Fibroblast of gingiva (primary cell): ENCODE measurements at places on chromosomes 13 and 19.

DNA sequence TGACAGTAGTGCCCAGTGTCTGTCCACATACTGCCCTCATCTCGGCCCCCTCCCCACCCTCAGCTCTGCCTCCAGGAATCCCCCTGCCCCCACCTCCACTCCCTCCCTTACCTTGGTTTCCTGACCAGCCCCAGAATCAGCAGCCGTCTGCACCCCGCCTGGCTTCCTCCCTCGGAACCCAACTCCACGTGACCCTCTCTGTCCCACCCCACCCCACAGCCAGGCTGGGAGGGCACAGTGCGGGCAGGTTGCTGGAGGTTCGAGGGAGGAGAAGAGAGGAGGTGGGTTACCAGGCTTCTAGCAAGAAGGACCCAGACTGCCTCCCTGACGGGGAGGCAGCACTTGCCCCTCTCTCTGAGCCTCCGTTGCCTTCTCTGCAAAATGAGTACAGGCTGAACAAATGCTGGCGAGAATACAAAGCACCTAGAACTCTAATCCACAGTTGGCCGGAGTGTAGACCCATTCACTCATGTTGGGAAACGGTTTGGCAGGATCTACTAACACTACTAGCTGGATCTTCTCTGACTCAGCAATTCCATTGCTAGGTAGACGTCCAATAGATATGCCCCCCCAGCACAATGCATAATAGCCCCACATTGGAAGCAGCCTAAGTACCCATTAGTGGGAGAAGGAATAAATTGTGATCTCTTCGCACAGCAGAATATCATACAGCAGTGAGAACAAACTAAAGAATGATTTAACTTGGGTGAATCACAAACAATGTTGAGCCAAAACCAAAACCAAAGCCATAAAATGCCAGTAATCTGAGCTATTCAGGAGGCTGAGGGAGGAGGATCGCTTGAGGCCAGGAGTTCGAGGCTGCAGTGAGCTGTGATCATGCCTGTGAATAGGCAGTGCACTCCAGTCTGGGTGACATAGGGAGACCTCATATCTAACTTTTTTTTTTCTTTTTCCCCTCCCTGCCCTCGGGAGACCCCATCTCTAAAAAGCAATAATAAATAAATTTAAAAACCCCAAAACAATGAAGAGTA is at the start of gene RASAL3:
TSS of gene RASAL3 (minus strand) at position 151 of the 992 bp plus-strand sequence. CDS start 186 bp downstream, outside the sequence.
- DNase-seq = no peak

DNA sequence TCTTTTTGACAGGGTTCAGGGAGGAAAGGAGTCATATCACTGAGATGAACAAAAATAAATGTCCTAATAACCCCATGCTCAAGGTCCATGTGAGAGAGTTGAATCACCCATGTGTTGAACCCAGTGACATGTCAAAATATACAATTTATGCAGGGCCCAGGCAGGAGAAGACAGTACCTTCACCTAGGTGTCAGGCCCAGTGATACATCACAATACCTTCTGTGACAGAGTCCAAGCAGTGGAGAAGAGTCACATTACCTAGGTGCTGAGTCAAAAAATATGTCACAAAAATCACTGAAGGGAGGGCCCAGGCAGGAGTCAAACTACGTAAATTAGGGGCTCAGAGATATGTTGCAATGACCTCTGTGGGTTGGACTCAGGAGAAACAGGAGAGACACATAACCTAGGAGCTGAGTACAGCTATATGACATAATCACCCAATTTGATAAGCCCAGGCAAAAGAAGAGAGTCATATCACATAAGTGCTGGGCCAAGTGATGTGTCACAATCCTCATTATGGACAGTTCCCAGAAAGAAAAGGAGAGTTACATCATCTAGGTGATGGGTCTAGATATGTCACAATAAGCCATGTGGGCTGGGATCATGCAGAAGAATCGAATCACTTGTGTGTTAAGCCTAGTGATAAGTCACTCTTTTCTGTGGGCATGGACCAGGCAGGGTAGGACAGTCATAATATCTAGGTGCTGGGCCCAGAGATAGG is 13.8 kb upstream of the ZNF724 start:
- DNase-seq = no peak

DNA sequence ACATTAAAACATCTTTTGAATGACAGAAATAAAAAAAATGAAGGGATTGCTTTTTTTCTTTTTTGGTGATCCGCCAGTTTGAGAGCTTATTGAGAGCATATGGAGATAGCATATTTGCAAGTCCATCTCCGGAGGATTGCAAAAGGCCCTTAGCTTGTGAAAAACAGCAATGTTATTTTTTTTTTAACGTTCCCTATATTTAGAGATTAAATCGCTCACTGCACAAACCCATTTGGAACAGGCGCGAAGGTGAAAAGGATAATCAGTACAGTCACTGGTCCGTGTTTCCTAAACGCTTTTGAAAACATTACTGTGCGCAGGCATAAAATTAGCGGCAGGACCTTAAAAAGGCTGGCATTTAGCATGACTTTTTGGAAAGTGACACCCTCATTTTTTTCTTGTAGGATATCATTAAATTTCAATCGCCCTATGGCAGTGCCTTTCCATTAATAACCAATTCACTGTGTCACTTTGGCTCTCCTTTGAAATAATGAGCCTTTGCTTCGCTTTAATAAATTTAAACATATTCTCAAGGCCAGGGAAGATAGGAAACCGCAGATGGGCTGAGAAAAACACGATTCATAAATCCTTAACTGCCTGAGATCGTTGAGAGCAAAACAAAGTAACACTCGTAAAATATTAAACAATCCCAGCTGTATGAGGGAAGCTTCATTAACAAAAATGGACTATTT is 342.2 kb downstream of the DACH1 start:
- DNase-seq = peak; percentile 2

DNA sequence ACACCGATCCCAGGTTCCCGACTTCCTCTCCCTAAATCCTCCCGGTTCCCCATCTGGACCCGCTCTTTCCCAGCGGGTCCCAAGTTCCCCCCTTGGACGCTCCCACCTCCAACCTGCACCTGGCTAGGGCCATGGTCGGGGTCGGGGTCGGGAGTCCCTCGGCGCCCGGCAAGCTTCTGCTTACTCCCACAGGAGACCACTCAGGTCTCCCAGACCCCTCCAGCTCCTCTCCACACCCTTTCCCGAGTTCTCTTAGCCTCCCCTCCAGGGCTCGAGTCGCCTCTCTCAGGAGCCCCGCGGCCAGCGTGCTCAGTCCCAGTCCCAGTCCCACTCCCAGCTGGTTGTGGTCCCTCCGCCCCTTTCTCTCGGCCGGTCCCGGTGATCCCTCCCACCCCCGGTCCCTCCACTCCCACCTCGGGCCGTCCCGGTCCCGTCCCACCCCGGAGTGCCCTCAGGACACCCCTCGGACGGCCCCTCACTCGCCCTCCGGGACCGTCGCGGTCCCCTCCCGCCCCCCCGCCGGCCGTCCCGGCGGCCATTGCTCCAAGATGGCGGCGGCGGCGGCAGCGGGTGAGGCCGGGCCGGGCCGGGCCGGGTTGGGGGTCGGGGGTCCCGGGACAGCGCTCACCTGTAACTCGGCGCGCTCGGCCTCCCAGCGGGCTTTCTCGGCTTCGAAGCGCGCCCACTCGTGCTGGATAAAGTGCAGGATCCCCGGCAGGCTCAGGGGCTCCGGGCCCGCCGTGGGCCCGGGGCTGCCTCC is at the start of gene FKRP:
TSS of gene FKRP (plus strand) at position 537 of the 760 bp plus-strand sequence. CDS start 9,394 bp downstream, outside the sequence.
- DNase-seq = no peak

DNA sequence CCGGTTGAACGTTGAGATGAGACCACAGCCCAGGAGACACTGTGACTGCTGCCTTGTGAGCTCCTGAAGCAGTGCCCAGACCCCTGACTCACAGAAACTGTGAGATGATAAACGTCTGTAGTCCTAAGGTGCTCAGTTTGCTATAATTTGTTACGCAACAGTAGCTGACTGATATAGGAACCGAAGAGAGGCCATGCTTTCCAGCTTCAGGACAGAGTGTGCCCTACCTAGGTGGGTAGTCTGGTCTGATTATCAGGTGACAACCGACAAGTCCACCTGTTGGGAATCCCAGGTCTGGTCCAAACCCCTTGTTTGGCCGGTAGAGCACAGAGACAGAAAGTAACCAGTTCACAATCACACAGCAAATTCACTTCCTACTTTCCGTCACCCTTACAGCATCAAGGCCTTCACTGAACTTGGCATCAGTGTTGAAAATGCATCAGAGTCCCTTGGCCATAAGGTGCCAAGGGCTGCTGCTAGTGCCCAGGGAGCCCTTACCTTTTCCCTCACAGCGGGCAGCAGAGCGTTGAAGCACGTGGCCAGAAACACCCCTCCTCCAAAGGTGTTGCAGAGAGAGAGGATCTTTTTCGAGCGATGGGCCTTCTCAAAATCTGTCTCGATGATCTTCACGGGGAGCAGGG is 3.1 kb downstream of the SLC39A3 start:
- DNase-seq = no peak

GRCh38 chr13:84126671-84127171 is 244.4 kb upstream of the SLITRK1 start:
- no peak for DNase-seq
